Fibroblast of the conjunctiva (primary cell): ENCODE measurements at places on chromosomes 2 and 18.

GRCh38 chr2:161136696-161137324, 23.4 kb upstream of the TANK start:
- no peak for DNase-seq

DNA sequence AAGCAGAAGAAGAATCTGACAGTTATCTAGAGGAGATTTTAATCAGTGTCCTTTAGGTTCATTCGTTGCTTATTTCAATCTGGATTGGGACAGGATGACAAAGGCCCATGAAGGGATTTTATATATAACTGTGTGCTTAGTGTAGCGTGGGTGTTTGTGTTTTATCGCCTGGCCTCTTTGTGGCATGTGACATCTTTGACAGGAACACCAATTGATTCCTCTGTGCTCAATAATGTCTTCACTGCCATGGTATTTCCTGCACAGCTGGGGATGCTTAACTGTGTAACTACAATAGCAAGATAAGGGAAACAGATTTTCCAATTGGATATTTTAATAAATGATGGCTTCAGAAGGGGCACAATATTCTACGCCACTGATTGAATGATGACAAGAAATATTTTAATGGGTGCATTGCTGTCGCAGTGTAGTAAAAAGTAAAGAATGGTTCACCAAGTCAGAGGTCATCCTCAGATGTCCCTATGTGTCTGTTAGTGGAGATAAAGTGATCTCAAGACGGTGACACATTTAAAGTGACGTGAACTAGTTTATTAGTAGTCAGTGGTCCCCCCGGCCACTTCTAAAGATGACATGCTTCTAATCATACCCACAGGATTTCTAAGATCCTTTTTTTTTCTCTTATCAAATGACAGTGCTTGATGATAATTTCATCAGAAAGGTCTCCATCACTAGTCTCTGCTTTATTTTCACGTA, 160.4 kb downstream of the AGAP1 start:
- DNase-seq: no peak

- peak; percentile 49 for DNase-seq
Observed at GRCh38 chr18:8607776-8608742, 1.2 kb upstream of the RAB12 start.

GRCh38 chr2:158221063-158222020, 119.7 kb downstream of the UPP2 start:
- no peak for DNase-seq

DNA sequence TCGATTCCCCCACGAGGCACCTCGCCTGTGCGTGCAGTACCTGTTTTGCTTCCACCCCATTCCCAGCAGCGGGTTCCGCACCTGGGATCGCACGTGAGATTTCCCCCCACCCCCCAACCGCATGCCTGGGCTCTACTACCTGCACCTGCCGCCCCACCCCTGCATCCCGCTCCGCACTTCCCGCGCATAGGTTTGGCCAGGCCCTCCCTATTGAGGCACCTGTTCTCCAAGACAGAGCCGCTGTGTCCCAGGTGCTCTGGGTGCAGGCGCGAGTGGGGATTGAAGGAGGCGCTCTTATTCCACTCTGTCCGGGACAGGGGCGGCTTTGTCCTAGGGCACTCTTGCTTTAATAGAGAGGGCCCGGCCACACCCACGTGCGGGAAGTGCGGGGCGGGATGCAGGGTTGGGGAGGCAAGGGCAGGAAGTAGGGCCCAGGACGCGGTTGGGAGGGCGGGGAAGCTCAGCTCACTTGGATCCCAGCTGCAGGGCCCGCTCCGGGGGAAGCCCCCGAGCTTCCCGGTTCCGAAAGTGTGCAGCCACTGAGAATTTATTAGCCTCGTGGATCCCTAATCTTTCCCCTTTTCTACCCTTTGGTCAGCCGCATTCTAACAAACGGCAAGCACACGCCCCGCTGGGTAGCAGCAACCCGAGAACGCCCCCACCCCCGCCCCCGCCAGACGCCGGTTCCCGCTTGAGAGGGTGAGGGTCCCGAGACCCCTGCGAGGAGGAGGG, 670 bp upstream of the MOCOS start:
- DNase-seq: no peak

DNA sequence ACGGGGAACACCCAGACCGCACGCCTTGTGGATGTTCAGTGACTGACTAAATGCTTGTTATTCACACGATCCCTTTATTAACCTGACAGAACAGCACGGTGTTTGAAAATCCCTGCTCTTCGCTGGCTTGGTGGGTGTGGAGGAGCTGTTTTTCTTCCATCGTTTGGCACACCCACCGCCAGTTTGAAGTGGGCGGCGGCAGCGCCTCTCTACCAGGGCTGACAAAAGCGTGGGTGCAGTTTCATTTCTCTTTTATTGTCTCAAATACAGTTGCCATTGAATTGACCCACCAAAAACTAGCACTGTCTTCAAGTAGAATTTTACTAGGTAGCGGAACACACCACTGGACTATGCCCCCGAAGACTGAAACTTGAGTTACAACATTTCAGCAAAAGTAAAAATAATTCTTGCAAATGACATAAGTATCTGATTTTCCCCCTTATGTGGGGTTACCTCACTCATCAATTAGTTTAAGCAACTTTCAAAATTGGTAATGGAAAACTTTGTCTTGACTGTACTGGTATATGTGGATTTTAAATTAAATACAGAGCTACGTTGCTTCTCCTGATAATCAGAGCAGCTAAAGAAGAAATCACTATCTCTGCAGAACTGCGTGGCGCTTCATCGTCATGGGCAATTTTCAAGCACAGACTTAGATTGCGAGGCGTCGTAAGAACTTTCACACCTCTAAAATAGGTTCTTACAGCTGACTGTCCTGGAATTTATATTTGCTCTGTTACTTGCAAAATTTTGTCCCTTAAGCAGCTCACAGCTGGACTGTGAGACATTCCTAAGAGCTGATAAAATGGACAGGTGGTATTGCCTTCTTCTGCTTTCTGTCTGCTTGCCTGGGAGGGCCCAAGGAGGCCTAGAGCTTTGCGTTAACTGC, 60.9 kb downstream of the LDLRAD4 start:
- DNase-seq: no peak

DNA sequence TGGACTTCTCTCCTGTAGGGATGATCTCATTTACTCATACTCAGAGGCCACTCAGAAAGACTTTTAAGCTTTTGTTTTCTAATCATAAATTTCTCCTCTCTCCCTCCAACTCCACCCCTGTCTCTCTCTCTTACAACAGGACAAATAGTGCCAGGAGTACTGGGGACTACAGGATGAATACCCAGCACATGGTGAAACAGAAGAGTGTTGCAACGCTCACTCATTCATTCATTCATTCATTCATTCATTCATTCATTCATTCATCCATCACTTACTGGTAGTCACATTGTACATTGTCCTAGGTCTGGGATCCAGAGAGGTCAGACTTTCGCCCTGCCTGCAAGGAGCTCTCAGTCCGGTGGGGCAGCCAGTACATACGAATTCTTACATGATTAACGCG, 97.6 kb downstream of the KLHL29 start:
- DNase-seq: no peak

DNA sequence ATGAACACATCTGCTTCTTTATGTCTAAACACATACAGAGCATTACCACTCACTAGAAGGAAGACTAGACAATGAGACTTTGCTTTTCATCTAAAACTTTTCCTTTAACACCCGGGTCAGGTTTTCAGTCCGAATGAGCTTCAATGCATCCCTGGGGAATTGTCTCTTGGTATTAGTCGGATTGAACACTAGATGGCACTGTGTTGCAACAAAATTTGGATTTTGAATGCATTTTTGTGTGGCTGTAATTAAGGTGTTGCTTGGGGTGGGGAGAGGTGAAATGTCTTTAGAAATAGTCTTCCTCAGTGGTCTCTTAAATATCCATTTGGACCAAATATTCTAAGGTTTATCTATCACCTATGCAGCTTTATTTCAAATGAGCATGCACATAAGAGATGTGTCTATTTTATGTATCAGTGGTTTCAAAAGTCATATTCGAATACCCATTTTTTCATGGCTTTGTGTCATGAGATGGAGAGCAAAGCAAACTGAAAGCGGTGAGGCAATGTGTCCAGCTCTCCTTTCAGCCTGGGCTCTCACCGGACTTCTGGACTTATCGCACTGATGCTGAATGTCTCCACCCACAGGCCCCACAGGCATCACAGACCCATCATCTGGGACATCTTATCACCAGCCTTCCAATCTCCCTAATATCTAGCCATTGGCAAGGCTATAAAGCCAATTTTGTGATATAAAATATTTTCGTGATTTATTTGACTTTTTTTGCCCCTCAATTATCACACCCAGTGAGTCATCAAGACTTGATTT, 510.3 kb downstream of the RNF144A start:
- DNase-seq: peak; percentile 48

- no peak for DNase-seq
Observed at GRCh38 chr2:236236559-236237452, 27.4 kb downstream of the ASB18 start.

- no peak for DNase-seq
Observed at GRCh38 chr18:72742002-72742401, 125.8 kb downstream of the NETO1 start.

DNA sequence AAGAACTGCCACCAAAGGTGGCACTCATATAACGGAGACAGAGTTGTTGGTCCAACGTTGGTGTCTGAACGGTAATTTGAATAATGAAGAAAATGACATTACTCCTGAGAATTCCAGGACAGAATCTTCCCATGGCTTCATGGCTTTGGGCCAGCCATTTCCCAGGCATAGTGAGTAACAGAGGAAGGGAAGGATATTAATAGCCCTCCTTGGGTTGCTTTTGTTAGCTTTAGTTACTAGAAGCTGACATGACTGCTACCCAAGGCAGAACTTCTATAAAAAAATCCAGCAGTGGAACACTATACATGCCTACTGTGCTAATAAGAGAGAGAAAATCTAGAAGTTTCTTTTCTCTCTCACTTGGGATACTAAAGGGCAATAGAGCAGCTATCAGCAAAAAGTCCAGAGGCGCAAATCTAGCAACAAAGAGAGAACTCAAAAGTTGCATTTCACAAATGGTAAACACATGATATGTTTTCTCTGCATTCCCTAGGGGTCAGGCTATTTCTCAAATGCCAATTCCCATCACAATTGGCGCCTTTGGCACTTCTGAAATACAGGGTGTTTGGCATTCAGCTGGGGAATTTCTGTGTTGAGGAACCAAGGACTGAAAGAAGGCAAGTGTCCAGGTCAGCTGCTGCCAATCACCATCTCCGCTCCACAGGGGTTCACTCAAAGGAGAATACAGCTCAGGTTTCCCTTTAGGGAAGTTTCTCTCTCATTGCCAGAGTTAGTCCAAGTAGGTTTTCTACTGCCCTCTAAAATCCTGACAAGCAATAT, 160.8 kb upstream of the KYNU start:
- DNase-seq: no peak

GRCh38 chr2:115460008-115460407, 1017.6 kb downstream of the DPP10 start:
- no peak for DNase-seq

- no peak for DNase-seq
Observed at GRCh38 chr2:154532004-154532403, 166.5 kb upstream of the KCNJ3 start.

DNA sequence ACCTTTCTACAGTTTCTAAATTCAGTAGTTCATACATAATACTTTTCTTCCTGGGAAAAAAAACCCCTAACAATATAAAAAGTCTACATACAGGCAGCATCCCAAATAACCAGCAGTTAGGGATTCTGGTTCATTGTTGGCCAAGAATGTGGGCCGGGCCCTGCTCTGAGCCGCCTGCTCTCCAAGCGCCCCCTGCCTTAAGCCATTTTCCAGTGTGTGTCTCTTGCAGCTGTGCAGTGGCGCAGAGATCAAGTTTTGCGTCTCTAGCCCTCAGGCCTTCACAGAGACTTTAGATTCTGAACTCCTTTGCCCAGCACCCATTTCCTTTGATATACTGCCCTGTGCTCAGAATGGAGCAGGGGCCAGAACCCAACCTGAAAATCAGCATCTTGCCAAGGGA, 32.9 kb downstream of the RMC1 start:
- DNase-seq: no peak

- no peak for DNase-seq
Observed at GRCh38 chr2:139940686-139941085, 1160.5 kb upstream of the NXPH2 start.

GRCh38 chr18:11215216-11215615, 65.8 kb upstream of the PIEZO2 start:
- DNase-seq: no peak

GRCh38 chr2:159615367-159616285, 722 bp downstream of the BAZ2B start:
- DNase-seq: peak; percentile 92

GRCh38 chr2:25483607-25484266, 142.0 kb upstream of the DNMT3A start:
- DNase-seq: no peak

GRCh38 chr2:40394597-40394996, 57.3 kb downstream of the SLC8A1 start:
- DNase-seq: no peak

GRCh38 chr2:197207106-197207505, 103.5 kb downstream of the ANKRD44 start:
- no peak for DNase-seq

DNA sequence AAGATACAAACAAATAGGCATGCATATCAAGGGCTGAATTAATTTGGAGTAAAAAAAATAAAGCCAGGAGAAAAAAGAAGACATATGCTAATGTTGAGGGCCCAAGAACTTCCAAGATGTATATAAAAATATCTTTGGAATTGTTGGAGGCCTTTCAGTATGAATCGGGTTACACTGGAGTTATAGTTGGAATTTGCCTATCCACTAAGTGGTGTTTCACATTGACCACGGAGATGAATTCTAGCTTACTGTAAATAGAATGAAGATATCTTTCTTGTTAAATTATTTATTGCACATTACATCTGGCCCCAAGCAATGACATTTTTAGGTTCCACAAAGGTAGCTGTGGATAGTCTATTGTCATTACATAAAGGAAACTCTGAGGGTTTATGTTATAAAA, 38.5 kb upstream of the TRIB2 start:
- no peak for DNase-seq

- DNase-seq: no peak
Observed at GRCh38 chr18:31610286-31611205, 18.9 kb downstream of the TTR start.

DNA sequence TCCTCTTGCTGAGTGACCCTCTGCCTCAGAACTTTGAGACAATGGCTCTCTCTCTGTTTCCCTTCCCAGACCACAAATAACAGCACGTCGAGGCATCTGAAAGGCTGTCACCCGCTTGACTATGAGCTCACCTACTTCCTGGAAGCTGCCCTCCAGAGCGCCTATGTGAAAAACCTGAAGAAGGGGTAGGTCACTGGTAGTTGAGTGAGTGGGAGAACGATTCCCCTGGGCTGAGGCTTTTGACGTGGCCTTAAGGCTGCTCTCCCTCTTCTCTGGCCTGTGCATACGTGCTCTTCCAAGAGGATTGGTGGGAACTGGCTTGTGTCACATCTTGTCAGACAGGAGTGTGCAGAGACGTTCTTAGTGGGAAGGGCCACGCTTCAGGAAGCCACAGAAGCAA, 63.1 kb upstream of the MCFD2 start:
- no peak for DNase-seq

- peak; percentile 26 for DNase-seq
Observed at GRCh38 chr2:190344276-190344827, 963 bp downstream of the INPP1 start.
